ENCODE measurements at places on chromosomes 7 and 10.

DNA sequence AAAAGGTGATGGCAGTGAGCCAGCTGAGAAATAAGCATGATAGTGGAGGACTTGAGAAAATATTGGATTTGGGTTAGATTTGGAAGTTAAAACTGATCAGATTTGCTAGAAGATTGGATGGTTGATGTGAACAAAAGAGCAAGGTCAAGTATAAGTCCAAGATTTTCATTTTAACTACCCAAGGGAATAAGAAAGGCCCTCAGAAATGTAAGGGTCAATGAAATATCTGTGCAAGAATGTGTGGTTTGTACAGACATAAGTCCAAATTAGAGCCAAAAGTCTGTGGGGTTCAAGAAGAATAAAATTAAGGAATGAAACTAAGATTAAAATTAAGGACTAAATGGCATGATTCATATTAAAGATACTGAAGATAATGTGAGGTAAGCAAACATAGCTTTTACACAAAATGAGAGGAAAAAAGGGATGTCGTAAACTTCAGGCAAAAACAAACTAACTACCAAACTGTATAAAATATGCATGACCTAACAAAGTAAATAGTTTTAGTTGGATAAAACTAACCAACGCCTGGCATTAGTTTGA, 78.4 kb upstream of the CACNA2D1 start:
- DNase-seq = no peak

DNA sequence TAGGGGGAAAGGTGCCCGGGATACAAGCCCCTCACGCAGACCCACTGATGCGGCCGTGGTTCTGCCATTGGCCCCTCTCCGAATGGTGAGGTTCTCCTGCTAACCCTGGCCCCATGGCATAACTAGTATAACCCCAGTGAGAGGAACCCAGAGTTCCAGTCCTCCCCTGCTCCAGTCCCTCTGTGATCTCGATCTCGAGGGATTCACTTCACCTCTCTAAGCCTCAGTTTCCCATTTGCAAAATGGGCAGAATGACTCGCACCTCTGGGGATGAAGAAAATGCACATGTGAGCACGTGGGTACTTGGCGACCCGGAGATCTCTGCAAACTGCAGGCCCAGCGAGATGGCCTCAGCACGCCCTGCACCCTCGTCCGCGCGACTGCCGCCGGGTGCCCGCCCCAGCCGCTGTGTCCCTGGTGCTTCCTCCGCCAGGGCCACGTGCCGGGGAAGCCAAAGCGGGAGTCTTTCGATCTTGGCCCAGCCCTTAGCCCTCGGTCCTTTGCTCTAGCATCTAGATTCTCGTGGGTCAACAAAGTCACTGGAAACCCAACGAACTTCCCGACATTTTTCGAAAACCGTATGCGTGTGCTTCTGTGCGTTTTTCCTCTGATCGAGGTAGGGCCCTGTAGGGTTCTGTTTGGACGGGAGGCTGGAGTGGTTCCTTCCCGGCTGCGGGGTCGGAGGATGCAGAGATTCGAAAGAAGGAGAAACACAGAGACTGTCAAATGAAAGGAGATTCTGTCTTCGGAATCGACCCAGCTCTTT, 169.8 kb downstream of the UBE2H start:
- no peak for DNase-seq

DNA sequence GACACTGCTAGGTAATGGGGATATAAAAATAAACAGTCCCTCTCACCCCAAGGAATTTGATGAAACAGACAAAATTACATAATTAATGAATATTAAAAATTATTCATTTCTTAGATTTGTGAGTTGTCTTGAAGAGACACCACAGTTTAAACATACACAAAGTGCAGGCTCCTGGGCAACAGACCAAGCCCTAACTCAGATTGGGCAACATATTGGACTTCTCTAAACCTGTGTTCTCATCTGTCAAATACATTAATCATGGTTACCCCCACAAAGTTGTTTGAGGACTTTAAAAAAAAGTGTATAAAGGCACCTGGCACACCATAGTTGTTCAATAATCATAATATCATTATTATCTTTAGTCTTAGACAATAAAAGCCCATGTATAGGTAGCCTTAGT, 62.5 kb upstream of the CAPZA2 start:
- DNase-seq = no peak

GRCh38 chr10:86203162-86203905, 163.3 kb downstream of the GRID1 start:
- DNase-seq = no peak

- no peak for DNase-seq
Measured at GRCh38 chr10:131842351-131843088, 58.3 kb upstream of the PPP2R2D start.

DNA sequence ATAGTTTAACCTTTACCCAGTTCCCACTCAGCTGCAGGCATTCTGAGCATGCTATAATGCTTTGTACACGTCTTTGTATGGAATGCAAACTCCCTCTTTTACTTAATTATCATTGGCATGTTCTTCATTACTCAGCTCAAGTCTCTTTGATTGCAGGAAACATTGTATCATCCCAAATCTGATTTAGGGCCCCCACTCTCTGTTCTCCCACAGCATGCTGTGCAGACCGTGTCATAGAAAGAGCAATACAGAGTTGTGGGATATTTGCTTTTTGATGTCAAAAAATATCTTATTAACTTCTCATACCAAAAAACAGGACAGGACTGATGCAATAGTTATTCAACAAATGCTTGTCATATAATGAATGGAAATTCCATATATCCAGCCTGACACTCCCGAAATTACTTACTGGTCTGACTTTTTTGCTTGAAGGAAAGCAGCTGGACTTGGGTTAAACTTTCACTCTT, 1081.5 kb upstream of the C7orf33 start:
- no peak for DNase-seq

- no peak for DNase-seq
Measured at GRCh38 chr10:12945690-12946359, 55.7 kb downstream of the CCDC3 start.

DNA sequence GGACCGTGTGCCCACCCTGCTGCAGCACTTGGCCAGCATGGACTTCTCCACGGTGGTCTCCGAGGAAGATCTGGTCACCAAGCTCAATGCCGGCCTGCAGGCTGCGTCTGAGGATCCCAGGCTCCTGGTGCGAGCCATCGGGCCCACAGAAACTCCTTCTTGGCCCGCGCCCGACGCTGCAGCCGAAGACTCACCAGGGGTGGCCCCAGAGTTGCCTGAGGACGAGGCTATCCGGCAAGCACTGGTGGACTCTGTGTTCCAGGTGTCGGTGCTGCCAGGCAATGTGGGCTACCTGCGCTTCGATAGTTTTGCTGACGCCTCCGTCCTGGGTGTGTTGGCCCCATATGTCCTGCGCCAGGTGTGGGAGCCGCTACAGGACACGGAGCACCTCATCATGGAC, 1.4 kb downstream of the RBP3 start:
- DNase-seq = no peak

- no peak for DNase-seq
Measured at GRCh38 chr10:71653044-71653443, 66.5 kb downstream of the C10orf105 start.

DNA sequence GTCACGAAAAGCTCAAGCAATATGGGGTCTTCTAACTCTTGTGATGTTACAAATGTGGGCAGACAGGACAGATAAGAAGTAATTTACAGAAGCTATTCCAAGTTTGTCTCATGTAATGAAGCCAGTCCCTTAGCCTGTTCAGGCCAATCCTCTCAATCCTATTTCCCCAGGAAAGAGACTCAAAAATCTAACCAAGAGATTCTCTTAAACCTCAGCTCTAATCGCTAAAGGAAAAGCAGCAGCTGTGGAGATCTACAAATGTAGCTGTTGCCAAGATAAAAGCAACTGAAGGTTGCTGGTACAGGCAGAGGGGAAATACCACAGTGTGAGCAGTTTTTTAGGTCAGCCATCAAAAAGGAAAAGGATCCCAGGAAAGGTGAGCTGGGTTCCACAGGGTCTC, 39.3 kb downstream of the ANK3 start:
- no peak for DNase-seq

GRCh38 chr10:122550983-122551382, 9.6 kb upstream of the DMBT1 start:
- DNase-seq = no peak

- DNase-seq = no peak
Measured at GRCh38 chr7:127682140-127682539, 30.1 kb downstream of the SND1 start.

- DNase-seq = no peak
Measured at GRCh38 chr7:36691983-36692382, 32.3 kb downstream of the AOAH start.

DNA sequence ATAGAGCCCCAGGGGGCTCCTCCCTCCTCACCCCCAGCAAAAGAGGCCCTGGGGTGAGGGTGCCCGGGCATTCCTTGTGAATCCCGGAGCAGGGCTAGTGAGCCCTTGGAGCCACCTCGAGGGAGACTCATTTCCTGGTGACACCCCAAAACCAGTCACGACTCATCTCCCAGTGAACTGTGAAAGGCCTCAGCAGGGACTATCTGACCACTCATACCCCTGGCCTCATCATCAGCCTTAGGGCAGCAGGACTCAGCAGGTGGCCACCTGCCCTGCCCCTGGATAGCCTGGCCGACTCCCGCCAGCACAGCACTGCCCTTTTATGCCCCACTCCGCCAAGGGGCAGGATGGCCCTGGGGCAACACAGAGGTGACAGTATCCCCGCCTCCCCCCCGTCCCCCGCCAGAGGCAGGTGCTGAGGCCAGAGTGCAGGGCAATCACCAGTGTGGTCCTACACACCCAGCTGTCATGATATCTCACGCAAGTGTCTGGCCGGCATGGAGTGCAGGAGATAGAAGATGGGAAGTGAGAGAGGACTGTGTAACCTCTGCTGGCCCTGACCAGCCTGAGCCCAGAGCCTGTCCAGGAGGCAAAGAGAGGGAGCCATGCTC, 3.2 kb downstream of the SNCG start:
- DNase-seq = no peak

DNA sequence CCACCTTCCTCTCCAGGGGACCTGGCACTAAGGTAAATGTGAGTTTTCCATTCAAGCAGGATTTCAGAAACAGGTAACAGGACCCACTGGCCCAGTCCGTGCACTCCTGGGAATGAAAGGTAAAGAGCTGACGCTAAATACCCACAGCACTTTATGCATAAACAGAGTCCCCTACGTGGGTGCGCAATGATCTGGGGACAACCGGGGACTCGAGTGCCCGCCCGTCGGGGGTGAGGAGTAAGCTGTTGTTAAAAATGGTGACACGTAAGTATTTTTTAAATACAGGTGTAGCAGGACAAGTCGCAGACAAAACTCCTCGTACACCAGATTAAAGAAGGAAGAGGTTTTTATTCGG, 47.2 kb upstream of the PPP2R2D start:
- no peak for DNase-seq

- no peak for DNase-seq
Measured at GRCh38 chr10:20686015-20686635, 211.0 kb downstream of the NEBL start.

GRCh38 chr10:124033887-124034218, 59.5 kb downstream of the CHST15 start:
- DNase-seq = no peak

GRCh38 chr7:42624471-42624870, 287.4 kb downstream of the C7orf25 start:
- DNase-seq = no peak

DNA sequence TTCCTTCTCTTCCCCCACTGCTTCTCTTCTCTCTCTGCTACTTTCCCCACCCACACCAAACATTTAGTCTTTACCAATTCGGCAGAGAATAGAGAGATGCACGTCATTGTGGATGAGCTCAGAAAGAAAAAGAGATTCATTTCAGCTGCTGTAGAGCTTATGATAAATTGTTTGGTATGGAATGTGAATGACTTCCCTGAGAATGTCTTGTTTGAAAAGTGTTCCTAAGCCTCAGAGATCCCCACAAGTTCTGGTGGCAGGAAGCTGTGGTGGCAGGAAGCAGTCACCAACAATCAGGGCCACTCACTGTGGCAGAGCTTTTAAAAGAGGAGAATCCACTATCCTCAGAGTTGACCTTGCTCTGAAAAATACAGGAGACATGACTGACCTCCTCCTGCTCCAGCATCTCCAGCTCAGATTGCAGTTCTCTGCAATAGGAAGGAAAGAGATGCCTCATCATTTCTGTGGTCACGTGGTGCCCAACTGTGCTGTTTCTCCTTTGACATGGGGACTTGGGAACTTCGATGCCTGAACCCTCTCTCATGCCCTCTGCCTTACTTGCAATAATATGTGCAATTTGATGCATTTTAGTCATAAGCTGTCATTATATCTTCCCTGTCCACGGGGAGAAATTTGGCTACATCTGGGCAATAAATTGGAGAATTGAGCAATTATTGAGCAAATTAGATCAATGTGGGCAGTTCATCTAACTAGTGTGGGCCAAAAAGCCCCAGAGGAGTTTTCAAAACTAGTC, 76.5 kb downstream of the BMPER start:
- no peak for DNase-seq

DNA sequence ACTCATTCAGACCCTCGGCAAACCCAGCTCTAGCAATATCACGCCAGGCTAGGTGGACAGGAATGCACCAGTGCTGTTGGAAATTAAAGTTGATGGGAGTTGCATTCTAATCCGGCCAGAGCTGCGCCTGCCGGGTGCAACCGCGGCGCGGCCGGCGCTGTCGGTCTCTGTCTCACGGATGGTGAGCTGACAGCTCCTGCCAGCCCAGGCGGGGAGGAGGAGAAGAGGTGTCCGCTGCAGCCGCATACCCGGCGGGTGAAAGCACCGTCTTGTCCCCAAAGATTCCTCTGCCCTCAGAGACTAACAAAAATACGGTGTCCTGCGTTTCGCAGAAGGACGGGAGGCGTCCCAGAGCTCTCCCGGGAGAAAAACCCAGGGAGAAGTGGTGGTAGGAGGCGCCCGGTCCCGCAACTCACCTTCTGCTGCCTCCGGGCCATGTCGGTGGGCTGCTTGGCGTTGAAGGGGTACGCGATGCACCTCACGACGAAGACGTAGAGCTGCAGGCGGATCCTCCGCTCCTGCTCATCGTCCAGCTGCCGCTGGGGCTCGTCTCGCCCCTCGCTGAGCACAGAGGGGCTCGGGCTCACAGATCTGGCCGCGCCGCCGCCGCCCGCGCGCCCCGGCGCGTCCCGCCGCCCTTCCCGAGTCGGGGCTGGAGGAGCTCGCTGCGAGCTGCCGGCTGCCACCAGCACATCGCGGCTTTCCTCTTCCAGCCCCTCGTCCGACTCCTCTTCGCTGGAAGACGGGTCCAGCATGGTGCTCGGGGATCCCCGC, 490 bp downstream of the CADPS2 start:
- no peak for DNase-seq

DNA sequence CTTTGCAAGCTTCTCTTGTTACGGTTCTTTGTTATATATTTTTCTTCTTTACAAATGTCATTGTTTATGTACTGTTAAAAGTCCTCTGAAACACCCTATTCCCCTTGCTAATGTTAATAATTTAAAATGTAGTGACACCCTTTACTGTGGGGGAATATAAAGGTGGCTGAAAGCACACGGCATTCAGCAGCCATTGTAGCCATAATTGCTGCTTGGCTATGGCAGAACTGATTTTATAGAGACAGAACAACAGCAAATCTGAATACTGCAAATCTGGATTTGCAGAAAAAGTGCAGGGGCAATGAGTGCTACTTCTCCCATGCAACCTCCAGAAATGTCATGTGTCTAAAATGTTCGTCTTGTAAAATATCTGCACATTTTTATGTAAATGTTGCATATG, 3.7 kb upstream of the WASL start:
- DNase-seq = no peak

- DNase-seq = no peak
Measured at GRCh38 chr7:132871419-132871818, 210.5 kb downstream of the CHCHD3 start.

GRCh38 chr7:85097844-85098243, 89.0 kb downstream of the SEMA3D start:
- DNase-seq = no peak

Data from effector CD4-positive, alpha-beta T cell (primary cell).